ENCODE measurements at places on chromosomes 3 and 15. TPM values are rescaled to one million over a fixed set of nuclear protein-coding genes. Genes with fewer than 3 reads are reported as not detected.

DISP2 gene
- 1.1 TPM for total RNA-seq

SMCO1 gene
- not detected for total RNA-seq

NANOGP8 gene
- not detected for total RNA-seq

SPSB4 gene
- 0.25 TPM for total RNA-seq

TRIM71 gene
- total RNA-seq: not detected

IGDCC3 gene
- 0.19 TPM for total RNA-seq

RFC4 gene
- total RNA-seq: 40.7 TPM

MYO5C gene
- 7.4 TPM for total RNA-seq

MELTF gene
- 40.5 TPM for total RNA-seq

HCLS1 gene
- not detected for total RNA-seq

SLC28A2 gene
- not detected for total RNA-seq

SLC2A2 gene
- not detected for total RNA-seq

SECISBP2L gene
- 8.9 TPM for total RNA-seq
